ENCODE measurements at places on chromosomes 4 and X.

DNA sequence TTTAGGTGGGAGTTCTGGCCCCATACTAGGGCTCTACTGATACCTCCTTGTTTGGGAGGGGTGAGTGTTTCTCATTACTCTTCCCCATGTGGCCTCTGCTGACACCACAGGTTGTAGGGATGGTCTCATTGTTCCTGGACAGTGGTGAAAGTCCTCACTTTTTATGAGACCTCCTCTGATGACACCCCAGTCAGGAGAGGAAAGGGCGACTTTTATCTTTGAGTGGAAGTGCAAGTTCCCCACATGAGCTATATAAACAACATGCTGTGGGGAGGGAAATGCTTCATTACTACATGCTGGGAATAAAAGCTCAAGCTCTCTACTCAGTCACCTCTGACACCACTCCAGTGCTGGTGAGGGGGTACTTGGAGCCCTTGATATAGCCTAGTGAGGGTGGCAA is 29.5 kb upstream of the MAGEA6 start:
- DNase-seq: no peak

- DNase-seq: no peak
Measured at GRCh38 chr4:75172551-75172950, 239.6 kb downstream of the PARM1 start.

- no peak for DNase-seq
Measured at GRCh38 chr4:12207396-12207795, 778.7 kb upstream of the HS3ST1 start.

GRCh38 chr4:102428122-102428521 is 73.0 kb upstream of the NFKB1 start:
- no peak for DNase-seq

GRCh38 chrX:16654093-16654492 is 4.1 kb downstream of the S100G start:
- no peak for DNase-seq

DNA sequence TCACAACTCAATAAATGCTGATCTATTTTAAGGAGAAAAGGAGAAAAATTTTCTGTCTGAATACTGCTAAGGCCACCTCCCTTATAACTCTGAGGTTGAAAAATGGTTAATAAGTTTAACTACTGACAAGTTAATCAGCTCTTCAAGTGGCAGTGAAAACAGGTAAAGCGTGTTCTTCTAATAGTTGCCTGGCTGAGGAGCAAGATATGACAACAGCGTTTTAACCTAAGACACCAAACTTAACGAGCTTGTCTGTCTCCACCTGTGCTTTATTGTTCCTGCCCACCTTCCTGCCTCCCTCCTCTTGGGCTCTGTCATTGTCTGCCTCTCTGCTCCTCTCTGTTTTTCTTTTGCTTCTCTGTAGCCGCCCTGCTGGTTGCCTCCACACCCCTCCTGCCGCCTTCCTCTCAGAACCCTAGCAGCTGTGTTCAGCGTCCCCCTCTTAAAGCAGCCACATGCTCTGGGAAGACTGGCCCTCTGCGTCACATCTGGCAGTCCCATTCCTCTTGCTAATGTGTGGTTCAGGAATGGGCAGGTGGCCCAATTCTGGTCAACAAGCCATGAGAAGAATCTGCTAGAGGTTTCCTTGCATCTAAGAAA is 4.3 kb upstream of the TSPAN5 start:
- DNase-seq: peak; percentile 64

DNA sequence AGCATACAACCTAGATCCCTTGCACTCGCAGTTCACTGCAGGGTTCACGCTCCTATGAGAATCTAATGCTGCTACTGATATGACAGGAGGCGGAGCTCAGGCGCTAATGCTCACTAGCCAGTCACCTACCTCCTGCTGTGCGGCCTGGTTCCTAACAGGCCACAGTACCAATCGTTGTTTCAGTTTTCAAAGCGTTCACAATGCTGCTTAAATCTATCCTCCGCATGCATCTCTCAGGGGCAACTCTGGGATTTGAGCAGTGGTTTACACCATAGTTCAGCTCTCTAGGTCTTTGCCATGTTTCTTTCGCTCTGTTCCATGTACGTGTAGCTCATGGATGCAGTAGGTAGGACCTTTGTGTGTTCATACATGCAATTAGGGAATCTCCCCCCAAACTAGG is 47.2 kb downstream of the CLOCK start:
- no peak for DNase-seq

Data from CD4-positive, alpha-beta T cell treated with Interleukin-17A for 4 hours (primary cell).